ENCODE measurements at places on chromosomes 2 and 18.

GRCh38 chr18:77016936-77017335, 115.6 kb downstream of the MBP start:
- no peak for DNase-seq

DNA sequence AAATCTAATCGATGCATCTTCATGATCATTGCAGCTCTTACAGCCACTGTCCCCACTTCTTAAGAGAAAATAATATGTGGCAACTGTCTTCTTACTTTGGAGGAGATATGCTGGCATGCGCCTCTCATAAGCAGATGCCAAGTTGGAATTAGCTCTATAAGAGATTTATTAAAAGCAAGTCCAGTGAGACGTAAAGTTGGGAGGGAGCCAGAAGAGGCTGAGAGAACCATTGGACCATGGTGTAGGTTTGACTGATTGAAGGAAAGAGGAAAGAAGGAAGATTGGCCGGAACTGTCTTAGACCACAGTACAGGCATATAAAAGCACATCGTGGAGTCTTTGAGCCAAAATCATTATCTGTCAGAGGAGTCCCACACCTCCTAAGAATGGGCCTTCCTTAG, 265.7 kb upstream of the ZC3H15 start:
- DNase-seq, result no peak

DNA sequence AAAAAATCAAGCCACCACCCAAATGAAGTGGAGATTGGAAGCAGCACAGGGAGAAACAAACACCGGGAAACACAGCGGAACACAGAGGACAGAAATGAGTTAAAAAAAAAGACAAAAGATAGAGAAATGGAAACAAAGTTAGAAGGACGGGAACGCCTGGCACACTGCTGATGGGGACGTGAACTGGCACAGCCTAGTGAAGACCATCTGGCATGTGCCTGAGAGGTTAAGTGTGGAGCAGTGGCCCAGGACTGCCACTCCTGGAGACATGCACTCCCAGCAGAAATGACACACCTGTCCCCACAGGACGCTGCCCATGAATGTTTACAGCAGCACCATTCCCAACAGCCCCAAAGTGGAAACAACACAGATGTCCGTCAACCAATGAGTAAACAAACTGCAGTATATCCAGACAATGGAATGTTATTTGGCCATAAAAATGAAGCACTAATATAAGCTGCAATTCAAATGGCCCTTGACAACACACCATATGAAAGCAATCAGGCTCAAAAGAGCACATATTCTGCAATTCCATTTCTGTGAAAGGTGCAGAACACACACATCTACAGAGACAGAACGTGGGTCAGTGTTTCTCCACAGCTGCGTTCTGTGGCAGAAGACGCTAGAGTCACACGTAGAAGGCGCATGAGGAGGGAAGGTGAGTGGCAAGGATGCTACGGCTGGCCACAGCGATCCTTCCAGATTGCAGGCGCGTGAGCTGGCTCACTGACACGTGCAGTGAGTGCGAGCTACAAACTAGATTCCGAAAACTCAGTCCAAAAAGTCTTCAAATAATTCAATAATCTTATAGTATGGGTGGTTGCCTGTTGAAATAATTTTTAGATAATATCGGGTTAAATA, 24.6 kb downstream of the THAP4 start:
- DNase-seq, result no peak

DNA sequence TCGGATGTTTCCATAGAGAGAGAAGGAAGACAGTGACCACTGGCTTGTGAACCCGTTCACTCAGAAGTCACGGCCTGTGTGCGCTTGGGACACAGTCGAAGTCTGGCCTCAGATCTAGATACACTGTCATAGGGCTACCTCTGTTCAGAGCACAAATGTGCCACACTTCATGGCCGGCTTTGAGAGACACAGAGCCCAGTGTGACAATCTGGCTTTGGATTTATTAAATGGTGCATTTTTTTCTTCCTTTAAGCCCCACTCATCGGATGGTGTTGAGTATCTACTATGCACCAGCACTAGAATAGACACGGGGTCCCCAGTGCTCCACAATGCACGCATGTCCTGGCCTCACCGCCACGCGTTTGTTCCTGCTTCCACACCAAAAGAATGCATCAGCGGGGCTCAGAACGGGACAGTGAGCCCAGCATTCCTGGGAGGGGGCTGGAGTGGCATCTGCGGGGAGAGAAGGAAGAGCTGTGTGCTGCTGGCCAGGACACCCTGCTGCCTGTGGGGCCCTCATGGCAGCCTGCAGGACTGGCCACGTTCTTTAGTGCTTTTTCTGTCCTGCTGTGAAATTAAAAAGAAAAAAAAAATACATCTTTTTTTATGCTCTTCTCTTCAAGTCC, 738.9 kb upstream of the SALL3 start:
- no peak for DNase-seq

DNA sequence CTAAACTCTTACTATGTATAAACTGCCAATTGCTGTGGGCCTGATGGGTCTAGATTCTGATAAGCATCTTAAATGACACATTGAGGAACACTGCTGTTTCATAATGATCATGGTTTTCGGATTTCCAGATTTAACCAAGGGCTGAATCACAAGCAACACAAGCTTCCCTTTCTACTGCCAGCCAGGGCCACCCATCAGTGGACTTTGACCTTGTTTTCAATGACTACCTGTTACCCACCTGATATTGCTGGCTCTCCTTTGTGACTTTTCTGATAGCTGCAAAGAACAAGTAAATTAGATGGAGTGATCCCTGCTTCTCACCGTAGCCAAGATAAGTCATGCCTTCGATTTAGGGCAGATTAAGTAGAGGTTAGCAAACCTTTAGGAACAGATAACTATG, 259.0 kb downstream of the PAX3 start:
- DNase-seq, result no peak

DNA sequence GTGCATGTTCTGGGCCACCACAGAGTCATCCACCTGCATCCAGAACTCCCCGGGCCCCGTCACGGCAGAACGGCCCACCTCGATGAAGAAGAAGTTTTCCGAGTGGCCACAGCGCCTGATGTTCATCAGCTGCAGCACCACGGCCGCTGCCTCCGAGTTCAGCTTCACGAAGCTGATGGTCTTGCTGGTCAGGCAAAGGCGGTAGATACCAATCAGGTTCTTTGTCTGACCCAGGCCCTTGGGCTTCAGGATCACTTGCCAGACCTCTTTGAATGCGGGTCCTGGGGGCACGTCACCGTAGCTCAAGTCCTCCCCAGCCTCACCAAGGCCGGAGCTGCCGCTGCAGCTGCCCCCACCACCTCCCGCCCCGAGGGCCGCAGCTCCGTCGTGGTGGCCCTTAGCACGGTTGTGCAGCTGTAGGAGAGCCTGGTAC, 1.6 kb downstream of the IRS1 start:
- peak; percentile 51 for DNase-seq

- DNase-seq, result no peak
These were observed 4.3 kb downstream of the ATP8B1 start for GRCh38 chr18:57798713-57799373.

DNA sequence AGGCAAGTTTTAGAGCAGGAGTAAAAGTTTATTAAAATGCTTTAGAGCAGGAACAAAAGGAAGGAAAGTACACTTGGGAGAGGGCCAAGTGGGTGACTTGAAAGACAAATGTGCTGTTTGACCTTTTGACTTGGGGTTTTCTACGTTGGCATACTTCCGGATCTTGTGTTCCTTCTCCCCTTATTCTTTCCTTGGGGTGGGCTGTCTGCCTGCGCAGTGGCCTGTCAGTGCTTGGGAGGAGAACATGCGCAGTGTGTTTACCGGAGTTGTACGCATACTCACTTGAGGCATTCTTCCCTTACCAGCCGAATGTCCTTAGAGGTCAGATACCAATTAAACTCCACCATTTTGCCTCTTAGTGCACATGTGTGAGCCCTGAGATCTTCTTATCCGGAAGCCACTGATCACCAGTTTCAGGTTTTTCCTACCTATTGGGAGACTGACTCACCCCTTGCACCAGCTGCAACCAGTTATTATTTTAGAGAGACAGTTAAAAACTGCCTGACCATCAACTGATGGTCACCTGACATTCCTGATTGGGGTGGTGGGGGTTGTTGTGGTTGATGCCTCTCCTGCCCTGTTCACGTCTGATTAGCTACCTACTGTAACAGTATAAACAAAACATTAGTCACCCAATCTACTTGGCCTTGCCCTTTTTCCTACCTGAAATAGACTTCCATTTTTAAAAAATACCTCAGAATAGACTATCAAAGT, 67.5 kb downstream of the NYAP2 start:
- DNase-seq, result no peak

- peak; percentile 61 for DNase-seq
These were observed 163.9 kb downstream of the LDLRAD4 start for GRCh38 chr18:13382366-13382953.

DNA sequence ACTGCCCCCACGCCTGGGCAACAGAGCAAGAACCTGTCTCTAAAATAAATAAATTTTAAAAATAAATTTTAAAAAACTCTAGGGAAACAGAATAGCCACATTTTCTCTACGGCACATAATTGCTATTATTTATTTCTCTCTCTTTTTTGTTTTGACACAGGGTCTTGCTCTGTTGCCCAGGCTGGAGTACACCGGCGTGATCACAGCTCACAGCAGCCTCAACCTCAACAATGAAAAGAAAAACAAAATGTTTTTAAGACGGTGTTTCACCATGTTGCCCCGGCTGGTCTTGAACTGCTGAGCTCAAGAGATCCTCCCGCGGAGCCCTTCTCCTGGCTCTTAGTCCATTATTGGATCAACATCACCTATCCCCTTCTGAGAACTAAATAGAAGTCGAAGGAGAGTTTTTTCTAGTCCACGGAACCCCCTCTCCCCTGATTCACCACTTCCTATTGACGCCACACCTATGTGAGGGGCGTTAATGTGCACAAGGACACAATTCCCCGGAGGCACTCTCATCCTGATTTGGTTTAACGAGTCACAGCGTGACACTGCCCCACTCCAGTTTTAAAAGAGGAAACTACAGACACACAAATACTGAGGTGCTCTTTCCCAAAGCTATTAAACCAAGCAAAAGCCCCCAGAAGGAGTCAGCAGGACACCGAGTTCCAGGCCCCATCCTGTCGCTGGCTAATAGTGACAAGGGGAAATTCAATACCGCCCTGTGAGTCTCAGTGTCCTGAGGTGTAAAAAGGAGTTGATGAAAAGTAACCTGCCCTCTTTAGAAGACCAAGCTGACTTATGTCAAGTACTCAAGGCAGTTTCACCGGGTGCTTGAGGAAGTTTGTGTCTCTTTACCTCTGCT, 1.1 kb downstream of the NPC1 start:
- DNase-seq, result no peak

Data from activated CD8-positive, alpha-beta memory T cell treated with anti-CD3 and anti-CD28 coated beads, Interleukin-2, amount 50 U/mL, for 48 hours (primary cell).